ENCODE measurements at places on chromosomes 6 and 20.

DNA sequence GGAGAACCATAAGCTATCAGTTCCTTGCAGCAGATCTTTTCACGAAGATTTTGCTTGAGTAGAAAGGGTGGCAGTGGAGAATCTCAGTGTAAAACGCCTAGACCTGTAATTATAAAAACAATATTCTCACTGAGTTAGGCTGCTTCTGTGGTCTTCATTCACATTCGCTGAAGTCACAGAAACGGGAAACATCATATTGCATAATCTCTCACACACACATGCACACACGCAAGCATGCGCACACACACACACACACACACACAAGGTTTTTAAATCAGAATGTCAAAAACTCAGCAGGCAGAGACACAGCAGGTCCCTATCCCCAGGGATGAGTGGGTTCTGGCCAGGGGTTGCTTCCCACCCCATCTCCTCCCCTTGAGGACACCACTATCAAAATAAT, 175.5 kb downstream of the ATXN1 start:
- DNase-seq: no peak

DNA sequence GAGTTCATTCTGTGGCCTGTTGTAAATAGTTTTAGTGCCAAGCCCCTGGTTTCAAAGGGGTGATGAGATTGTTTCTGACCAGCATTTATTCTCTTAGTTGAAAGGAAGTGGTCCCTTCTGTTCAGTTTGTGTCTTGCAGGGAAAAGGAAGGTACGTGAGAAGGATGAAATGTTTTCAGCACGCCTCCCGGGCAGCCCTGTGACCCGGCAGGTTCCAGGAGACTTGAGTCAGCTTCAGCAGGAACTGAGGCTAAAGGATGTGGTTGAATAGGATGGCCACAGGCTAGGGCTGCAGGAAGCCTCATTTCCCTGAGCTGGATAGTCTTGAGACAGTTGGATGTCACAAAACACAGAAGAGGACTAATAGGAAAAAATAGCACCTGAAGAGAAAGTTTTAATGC, 132.4 kb upstream of the SYNDIG1 start:
- DNase-seq: no peak

DNA sequence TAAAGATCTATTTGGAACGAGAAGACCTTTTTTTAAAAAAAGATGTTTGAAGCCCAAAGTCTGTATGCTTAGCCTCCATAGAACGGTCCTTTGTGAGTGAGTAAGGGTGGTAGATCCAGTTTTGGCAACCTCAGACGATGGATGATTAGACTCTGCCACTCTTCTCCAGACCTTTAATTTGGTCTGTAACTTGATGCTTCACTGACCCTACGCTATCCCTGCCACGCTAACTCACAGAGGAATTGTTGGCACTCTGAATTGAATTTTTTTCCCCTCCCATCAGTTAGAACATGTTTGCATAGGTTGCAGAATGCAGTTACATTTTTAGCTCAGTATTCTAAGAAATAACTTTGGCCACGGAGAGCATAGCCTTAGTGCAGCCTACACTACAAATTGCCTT, 15.8 kb upstream of the DEK start:
- DNase-seq: no peak

DNA sequence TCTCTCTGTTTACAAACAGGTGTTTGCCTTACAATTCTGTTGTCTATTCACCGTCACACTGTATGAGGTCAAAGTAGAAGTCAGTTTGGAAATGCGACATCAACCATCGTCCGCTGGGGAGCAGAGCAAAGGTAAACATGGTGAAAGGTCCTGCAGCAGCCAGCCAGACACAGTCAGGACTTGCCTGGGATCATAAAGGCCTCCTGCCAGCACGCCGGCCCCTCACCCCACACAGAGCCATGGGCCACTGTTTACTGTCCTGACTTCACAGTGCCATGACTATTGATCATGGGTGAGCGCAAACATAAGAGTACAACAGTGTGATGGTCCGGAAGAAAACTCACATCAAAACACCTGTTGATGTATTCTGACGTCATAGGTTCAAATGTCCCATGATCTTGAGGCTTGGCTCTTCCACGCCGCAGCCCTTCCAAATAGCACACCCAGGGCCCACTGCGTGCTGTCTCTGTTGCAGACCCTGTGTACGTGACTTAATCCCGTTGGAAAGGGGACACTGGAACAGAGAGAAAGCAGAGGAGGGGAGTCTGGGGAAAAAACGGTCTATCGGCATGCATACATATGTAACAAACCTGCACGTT, 16.9 kb upstream of the PPP1R3G start:
- no peak for DNase-seq

DNA sequence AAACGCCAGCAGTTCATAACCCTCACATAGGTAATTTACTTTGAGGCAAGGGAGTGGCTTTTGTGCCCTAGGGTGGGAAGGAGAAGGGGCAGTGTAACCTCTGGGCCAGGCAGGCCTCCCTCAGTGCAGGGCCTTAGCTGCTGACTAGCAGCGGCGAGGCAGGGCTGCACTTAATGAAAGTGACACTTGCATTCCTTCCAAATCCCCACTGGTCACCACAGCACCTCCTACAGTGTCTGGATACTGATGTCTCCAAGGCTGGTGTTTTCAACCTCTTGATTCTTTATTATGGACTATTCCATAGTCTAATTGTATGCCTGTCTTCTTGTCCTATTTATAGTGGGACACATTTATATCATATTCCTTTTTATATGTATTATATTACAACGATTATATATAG, 152.7 kb downstream of the LY86 start:
- DNase-seq: no peak

DNA sequence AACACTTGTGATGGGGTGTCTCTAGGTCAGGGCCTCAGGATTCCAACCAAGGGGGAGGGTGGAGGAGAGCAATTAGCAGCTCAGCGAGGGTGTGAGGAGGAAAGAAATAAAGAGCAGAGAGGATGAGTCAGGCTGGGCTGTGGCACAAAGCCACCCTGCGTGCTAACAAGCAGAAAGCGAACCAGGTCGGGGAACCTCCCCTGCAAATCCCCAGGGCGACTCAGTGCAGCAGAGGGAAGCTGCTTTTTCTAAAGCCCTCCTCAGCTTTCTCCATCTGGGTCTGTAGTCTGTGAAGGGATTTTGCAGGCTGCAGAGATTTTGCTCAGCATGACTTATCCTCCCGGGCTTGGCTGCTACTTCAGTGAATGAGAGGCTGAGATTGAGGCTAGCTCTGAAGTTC, 6.6 kb upstream of the SPO11 start:
- no peak for DNase-seq

- DNase-seq: no peak
These were observed 610.4 kb upstream of the IMPG1 start for GRCh38 chr6:76682842-76683241.

- DNase-seq: no peak
These were observed 8.8 kb upstream of the BTN3A3 start for GRCh38 chr6:26431258-26432172.

GRCh38 chr20:6140947-6141346, 18.1 kb upstream of the FERMT1 start:
- no peak for DNase-seq

GRCh38 chr6:32149932-32150870, 1.5 kb downstream of the PRRT1 start:
- DNase-seq: no peak

GRCh38 chr6:81655696-81656095, 96.8 kb downstream of the TENT5A start:
- DNase-seq: no peak

DNA sequence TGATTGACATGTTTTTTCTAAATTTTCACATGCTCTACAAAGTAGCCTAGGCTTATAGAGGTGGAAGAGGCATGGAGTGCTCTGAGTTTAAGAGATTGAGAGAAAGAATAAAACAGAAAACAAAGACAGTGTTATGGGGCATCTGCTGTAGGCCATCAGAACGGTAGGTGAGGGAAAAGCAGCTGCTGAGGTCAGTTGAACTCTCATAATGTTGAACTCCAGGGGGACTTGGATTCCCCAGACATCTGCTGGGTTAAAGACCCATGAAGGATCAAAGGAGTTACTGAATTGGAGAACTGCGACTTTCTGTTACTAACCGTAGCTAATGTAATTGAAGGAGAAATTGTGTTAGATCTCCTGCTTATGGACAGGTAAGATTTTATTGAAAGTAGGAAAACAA, 333.9 kb downstream of the TFAP2B start:
- no peak for DNase-seq

DNA sequence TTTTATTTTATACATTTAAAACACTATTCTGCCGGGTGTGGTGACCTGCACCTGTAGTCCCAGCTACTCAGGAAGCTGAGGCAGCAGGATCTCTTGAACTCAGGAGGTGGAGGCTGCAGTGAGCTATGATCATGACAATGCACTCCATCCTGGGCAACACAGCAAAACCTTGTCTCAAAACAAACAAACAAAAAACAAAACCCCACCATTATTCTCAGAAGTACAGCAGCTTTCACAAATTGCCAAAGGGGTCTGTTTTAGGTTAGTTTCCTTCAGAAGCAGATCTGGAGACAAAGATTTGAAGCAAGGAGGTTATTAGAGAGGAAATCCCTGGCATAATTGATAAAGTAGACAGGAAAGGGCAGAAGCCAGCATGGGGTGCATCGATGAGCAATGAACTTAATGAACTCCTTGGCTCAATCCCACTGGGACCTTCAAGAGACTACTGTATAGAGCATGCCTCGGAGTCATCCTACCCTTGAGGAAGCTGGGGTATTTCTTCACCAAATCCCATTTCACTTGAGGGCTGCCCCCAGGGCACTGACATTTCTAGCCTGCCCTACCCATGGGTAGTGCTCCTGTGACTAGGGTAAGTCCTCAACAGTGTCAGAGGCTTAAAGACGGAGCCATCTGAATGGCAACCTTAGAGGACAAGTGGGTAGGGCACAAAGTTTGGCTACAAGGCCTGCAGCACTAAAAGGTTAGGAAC, 43.2 kb upstream of the DDR1 start:
- DNase-seq: no peak

DNA sequence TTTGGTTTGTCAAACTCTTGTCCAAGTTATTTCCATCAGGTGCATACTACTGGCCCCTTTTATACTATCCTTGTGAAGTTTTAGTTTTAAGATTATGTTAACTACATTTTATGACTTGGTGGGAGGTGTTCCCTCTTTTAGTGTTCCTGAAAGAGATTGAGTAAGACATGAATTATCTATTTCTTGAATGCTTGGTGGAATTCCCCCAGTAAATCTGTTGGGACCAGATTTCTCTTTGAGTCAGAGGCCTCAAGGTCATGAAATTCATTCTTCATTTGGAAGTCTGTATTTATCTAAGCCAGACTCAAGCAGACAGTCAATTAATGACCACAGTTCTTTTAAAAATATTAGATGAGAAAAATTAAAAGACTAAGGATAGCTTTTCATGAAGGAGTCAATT, 81.3 kb downstream of the MOXD1 start:
- DNase-seq: no peak

GRCh38 chr6:168005796-168006195, 8.3 kb downstream of the KIF25 start:
- DNase-seq: no peak

GRCh38 chr6:84685983-84686584, 78.3 kb downstream of the TBX18 start:
- peak; percentile 7 for DNase-seq

- DNase-seq: no peak
These were observed 838 bp downstream of the AHCY start for GRCh38 chr20:34302312-34302722.

DNA sequence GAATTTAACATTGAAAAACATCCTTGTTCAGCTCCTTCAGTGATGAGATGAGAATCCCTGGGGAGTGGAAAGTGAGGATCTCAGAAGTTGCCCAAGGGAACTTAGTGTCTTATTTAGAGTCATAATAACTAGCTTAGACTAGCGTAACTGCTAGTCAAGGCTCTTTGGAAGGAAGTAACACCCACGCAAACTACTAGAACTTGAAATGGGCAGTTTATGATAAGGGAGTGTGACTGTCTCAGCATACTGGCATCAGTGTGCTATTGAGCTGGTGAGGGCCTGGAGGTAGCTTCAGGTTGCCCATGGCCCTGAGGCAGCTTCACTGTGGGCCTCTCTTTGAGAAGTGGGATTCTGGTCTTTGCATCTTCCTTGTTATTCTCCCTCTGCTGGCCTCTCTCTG, 40.1 kb downstream of the SLX4IP start:
- no peak for DNase-seq

DNA sequence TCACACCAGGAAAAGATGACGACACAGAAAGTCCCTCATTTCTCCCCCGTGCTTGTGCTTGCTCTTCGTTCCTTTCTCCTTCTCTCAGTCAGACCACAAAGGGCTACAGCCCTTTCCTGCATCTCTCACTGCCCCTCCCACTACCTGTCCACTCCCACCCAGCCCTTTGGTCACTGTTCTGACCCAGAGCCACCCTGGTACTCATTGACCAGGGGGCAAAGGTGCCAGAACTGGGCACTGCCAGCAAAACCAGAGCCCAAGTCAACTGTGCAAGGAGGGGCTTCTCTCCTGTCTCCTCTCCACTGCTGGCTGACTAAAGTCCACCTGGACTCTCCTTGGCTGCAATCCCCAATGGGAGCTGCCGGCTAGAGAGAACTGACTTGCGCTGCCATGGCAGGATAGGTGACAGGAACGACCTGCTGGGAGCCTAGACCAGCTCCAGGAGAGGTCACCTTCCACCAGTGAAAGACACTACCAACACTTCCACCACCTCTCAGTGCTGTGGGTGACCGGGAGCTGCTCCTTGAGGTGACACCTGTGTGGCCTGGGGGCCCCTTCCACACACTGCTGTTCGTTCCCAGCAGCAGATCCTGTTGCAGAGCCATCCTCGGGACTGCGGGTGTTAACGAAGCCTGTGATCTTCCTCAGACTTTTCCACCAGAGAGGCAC, 32.8 kb downstream of the KCNK17 start:
- no peak for DNase-seq

GRCh38 chr6:46347669-46348068, 143.6 kb downstream of the RCAN2 start:
- DNase-seq: no peak

- DNase-seq: no peak
These were observed 200.0 kb upstream of the SGK1 start for GRCh38 chr6:134517868-134518267.

DNA sequence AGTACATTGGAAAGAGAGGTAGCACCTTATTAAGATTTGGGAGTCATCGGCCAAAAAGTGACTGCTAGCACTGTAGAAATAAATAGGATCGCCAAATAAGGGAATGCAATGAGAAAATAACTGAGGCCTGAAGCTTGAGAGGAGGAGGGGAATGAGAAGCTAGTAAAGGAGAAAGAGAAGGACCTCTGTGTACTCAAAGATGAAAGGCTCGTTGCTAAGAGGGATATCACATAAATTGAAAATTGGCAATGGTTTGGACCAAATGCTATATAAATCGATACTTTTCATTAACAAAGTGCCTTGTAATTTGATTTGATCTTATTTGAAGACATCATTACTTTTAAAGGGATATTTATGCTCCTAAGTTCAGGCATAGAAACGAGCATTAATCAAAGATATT, 796.3 kb downstream of the QKI start:
- DNase-seq: no peak

DNA sequence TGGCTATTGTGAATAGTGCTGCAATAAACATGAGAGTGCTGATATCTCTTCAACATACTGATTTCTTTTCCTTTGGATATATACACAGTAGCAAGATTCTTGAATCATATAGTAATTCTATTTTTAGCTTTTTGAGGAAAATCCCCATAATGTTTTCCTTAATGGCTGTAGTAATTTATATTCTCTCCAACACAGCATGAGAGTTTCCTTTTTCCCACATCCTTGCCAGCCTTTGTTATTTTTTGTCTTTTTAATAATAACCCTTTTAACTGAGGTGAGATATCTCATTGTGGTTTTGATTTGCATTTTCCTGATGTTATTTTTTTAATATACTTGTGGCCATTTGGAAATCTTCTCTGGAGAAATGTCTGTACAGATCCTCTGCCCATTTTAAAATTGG, 132.6 kb downstream of the PRL start:
- no peak for DNase-seq

All from GM12891 (cell line).